NCI-H187 (cell line): ENCODE measurements at places on chromosomes 7 and 10.

DNA sequence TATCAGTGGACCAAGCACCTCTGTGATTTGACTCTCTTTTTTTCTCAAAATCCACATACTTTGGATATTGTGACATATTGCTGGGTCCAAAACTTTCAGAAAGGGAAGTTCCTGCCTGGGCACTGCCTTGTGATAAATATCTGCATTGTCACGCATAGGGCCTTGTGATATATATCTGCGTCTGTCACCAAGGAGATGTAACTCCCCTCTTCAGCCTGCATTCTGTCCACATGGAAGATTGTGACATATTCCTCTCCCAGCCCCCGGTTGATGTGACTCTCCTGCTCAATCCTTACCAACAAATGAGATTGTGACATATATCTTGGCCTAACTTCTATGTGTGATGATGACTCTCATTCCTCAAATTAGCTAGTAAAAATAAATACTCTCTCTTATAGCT, 25.4 kb upstream of the ZNF107 start:
- no peak for DNase-seq

GRCh38 chr10:127815147-127815546, 77.6 kb downstream of the CLRN3 start:
- DNase-seq, result no peak

GRCh38 chr7:108385834-108386422, 70.3 kb downstream of the NRCAM start:
- DNase-seq, result peak; percentile 91

GRCh38 chr10:117790179-117790578, 247.6 kb downstream of the EMX2 start:
- no peak for DNase-seq

DNA sequence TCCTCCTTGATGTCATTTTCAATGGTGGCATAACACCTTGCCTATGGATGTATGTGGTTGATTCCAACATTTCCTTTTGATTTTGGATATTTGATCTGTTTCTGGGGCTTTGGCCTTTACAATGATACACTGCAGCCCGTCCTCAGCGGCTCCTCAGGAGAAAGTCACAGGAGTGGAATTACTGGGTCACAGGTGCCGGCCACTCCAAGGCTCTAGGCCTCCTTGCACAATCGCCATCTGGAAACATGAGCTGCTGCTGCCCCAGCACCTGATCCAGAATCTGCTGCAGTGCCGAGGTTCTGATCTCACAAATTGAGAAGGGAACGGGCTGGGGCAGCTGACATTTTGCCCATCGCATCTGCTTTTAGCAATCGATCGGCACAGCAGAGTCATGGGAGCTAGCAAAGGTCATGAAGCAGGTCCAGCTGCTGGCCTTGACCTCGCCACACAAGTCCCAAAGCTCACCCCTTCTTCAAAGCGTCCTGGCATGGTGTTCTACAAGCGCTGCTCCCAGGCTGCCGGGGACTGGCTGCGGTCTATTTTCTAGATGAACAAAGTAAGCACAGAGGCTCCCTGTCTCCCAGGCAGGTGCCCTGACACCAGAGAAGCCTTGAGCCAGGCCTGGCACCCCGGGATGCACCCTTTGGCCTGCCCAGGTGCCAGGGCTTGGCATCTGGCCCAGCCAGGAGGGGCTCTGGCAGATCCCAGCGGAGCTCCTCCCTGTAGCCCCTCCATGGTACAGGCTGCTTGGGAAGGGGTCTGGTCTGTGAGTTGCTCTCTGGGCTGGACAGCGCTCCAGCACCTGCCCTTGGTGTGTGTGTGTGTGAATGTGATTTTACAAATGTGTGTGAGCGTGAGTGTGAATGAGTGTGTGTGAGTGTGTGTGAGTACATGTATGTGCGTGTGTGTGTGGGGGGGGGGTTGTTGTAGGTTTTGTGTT, 201.8 kb downstream of the GLRX3 start:
- DNase-seq, result no peak

DNA sequence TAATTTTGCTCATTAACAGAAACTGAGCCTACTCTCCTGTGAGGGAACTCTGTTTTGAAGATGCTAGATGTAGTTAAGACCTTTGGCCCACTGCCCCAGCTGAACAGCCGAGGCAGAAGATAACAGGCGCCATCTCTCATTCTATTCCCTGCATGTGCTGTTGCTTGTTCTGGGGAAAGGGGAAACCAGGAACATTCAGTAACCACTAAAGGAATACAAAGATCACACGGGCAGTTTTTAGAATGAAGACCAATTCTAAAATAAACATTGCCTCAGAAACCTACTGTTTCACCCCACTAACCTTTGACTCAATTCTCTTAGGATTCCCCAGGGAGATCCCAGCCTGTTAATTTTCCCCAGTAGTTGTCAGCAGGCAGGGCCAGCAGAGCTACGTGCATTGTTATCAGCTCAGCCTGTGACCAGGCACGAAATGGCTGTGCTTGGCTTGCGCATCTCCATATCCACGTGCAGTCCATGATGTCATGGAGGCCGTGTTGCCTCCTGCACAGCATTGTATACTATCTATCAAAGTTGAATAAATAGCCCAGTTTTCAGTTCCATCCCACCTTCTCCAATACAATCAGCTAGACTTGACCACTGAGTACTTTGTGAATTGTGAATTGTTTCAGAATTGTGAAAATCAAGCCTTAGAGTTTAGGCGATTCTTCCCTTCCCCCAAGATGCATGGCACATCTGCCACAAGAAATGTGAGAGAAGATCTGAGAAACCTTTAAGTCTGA, 36.0 kb downstream of the ANK3 start:
- DNase-seq, result no peak

DNA sequence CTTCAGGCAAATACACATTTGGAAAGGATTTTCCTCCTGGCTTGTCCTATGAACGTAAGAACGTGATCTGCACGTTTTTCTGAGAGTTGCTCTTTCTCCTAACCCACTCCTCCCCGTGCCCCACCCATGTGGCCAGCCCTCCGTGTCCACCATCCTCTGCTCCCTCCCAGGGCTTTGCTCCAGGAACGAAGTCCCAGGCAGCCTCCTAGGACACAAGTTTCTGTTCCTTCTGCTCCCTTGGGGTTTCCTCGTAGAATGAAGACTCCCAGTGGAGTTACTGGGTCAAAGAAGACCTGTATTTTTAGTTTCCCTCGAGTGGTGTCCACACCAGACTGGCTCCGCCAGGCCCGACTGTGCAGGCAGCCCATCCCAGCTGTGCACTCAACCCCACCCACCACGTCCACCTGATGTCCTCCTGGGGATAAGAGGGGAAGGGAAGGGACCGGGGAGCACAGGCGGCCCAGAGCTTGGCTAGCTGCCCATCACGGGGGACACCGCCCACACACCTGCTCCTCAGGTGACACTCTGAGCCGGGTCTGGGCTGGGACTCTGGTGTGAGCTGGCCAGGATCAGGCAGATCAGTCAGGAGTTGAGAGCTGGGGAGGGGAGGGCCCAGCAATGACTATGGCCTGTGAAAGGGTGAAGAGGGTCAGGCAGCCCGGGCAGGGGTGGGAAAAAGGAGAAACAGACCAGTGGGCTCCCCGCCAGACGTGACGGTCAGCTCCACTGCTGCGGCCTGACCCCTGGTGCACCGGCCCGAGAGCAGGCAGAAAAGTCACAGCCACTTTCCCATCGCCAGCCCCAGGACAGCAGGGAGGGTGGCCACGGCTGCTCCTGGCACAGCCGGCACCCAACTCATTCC, 54.3 kb upstream of the PPP2R2D start:
- DNase-seq, result peak; percentile 28

- DNase-seq, result no peak
These were observed 1005.8 kb upstream of the C7orf33 start for GRCh38 chr7:147584771-147585193.
